ENCODE measurements at places on chromosomes 4 and X. TPM values are rescaled to one million over a fixed set of nuclear protein-coding genes. Genes with fewer than 3 reads are reported as not detected.

NEIL3 gene
- total RNA-seq, result 2.9 TPM

GLRA3 gene
- total RNA-seq, result 41.1 TPM

TCEAL6 gene
- 6.2 TPM for total RNA-seq

GIMD1 gene
- not detected for total RNA-seq

PLK4 gene
- total RNA-seq, result 11.5 TPM

CT83 gene
- not detected for total RNA-seq

ERAS gene
- total RNA-seq, result 0.22 TPM

- H3K4me3 ChIP-seq, result no peak overlapping the region
- H3K4me1 ChIP-seq, result no peaks in the 10 kb centered on the region
- H3K27ac ChIP-seq, result no peak overlapping the region
- H3K36me3 ChIP-seq, result no peaks in the 10 kb centered on the region
Measured at GRCh38 chr4:109947457-109947856, 34.8 kb downstream of the EGF start.

DNA sequence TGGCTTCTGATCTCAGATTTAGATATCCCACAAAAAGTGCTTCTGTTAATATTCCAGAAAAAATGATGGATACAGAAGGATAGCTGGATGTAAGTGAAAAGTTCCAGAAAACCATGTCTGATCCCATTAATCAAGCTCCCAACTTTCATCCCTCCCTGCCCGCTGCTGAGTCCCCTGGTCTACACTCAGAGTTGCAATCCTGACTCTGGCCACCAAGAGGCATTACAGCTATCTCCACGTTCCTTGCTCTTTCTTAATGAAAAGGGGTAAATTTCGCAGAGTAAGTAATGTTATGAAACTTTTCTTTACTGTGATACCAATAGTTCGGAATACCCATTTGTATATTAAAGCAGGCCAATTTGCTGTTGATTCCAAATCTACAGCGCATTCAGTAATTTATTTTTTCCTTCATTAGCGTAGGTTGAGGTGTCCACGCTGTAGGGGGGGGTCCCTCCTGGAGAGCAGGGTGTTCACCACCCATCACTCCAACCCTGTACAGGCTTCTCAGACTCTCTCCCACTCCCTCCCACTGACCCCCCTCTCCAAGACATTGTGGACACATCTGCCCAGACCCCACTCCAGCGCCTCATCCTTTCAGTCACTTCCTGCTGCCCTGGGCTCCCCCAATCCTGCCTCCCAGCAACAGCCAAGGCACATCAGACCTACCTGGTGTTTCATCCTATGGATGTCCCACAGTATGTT, 55.1 kb downstream of the RAB40A start:
- H3K4me1 ChIP-seq, result peaks cover 3% of the 10 kb centered on the region
- no peak for DNase-seq
- H3K27ac ChIP-seq, result no peak overlapping the region
- no peaks in the 10 kb centered on the region for H3K36me3 ChIP-seq
- peaks cover under 1% of the 10 kb centered on the region for H3K27me3 ChIP-seq

GRCh38 chrX:40100537-40101429, 3.0 kb upstream of the BCOR start:
- H3K4me1 ChIP-seq, result peaks cover 42% of the 10 kb centered on the region
- no peak overlapping the region for H3K27ac ChIP-seq
- DNase-seq, result no peak
- H3K4me3 ChIP-seq, result no peak overlapping the region
- peaks cover 3% of the 10 kb centered on the region for H3K36me3 ChIP-seq

DNA sequence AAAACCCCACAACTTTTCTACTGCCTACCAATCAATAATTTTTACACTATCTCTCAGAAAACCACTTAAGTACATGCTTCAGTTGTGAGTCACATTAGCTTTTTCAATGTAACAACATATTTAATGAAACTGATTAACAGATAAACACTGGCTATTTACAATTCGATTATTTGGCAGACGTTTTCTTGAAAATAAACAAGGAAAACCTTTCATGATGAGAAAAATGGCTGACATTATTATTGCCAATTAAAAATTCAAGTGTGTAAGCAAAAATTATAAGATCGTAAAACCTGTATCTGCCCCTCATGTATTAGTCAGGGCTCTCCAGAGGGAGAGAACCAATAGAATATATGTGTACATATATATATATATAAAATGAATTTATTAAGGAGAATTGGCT, 1555.5 kb upstream of the IGFBP7 start:
- H3K4me1 ChIP-seq, result no peaks in the 10 kb centered on the region
- no peaks in the 10 kb centered on the region for H3K36me3 ChIP-seq
- DNase-seq, result no peak
- no peaks in the 10 kb centered on the region for H3K27me3 ChIP-seq

- H3K4me3 ChIP-seq, result no peak overlapping the region
- H3K36me3 ChIP-seq, result no peaks in the 10 kb centered on the region
- no peak overlapping the region for H3K27ac ChIP-seq
- DNase-seq, result no peak
Measured at GRCh38 chr4:101596781-101597552, 193.6 kb upstream of the BANK1 start.

- DNase-seq, result no peak
- H3K27me3 ChIP-seq, result no peaks in the 10 kb centered on the region
- no peak overlapping the region for H3K27ac ChIP-seq
- no peak overlapping the region for H3K4me3 ChIP-seq
- no peaks in the 10 kb centered on the region for H3K4me1 ChIP-seq
Measured at GRCh38 chr4:91631335-91631734, 672.4 kb upstream of the GRID2 start.

DNA sequence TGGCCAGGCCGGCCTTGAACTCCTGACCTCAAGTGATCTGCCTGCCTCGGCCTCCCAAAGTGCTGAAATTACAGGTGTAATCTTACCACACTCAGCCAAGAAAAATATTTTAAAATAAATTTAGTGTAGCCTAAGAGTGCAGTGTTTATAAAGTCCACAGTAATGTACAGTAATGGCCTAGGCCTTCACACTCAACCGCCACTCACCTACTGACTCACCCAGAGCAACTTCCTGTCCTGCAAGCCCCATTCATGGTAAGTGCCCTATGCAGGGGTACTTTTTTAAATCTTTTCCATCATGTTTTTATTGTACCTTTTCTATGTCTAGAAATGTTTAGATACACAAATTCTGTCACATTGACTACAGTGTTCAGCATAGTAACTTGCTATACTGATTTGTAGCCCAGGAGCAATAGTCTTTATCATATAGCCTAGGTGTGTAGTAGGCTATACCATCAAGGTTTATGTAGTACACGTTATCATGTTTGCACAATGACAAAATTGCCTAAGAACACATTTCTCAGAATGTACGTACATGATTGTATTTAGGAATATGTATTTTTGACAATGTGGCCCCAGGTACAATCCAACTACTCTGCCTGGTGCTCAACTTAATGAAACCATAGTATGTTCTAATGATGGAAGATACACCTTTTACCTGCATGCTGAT, 455.2 kb downstream of the PCDH7 start:
- H3K27me3 ChIP-seq, result no peaks in the 10 kb centered on the region
- no peak overlapping the region for H3K27ac ChIP-seq
- no peak overlapping the region for H3K4me3 ChIP-seq
- no peaks in the 10 kb centered on the region for H3K36me3 ChIP-seq

GRCh38 chr4:97279391-97279790, 863.9 kb downstream of the STPG2 start:
- no peak overlapping the region for H3K27ac ChIP-seq
- no peaks in the 10 kb centered on the region for H3K27me3 ChIP-seq
- no peaks in the 10 kb centered on the region for H3K4me1 ChIP-seq

DNA sequence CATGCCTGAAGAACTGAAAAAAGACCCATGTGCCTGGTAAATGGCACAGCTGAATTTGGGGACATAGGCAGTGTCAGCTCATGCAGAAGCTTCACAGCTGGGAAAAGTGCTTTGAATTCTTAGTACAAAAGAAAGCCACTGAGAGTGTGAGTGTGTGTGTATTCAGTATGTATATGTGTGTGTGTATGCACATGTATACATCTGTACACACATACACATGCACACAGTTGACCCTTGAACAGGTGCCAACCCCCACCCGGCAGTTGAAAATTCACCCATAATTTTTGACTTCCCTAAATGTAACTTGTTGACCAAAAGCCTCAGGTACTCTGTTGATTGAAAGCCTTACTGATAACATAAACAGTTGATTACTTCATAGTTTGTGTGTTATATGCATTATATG, 49.5 kb upstream of the ENPP6 start:
- no peaks in the 10 kb centered on the region for H3K4me1 ChIP-seq
- DNase-seq, result no peak
- no peaks in the 10 kb centered on the region for H3K36me3 ChIP-seq
- H3K27ac ChIP-seq, result no peak overlapping the region

DNA sequence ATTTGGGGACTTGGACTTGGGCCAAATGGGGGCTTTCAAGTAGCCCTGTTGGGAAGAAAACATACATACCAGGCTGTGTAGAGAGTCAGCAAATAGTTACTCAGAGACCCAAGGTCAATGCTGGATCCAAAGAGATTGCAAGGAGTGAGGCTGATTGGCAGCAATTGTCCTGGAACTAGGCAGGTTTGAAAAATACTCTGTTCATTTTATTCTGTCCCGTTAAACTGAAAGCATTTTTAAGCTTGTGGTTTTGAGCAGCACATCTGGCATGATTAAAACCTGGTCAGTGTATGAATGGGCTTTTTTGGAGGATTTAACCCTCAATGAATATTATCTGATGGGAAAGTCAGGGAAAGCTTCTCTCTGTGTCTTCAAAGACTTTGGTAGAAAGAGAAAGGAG, 294.3 kb upstream of the BOD1L1 start:
- no peak overlapping the region for H3K27ac ChIP-seq
- H3K4me3 ChIP-seq, result no peak overlapping the region
- no peak for DNase-seq
- H3K4me1 ChIP-seq, result peaks cover 3% of the 10 kb centered on the region
- H3K36me3 ChIP-seq, result no peaks in the 10 kb centered on the region

DNA sequence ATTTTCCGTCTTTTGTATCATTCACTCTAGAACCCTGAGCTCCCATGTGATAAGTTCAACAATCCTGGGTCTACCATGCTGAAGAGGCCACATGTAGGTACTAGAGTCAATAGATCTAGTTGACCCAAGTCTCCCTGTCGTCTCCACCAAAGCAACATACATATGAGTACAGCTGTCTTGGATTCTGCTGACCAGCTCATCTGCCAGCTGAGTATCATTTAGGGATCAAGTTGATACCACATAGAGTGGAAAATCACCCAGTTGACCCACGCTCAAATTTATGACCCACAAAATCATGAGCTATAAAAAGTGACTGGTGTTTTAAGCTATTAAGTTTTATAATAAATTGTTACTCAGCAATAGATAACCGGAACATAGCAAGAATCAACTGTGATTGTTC, 61.8 kb downstream of the DMD start:
- no peak overlapping the region for H3K27ac ChIP-seq
- no peaks in the 10 kb centered on the region for H3K36me3 ChIP-seq
- no peaks in the 10 kb centered on the region for H3K27me3 ChIP-seq
- no peak for DNase-seq
- no peak overlapping the region for H3K4me3 ChIP-seq
- H3K4me1 ChIP-seq, result no peaks in the 10 kb centered on the region

- peaks cover 35% of the 10 kb centered on the region for H3K4me1 ChIP-seq
- no peaks in the 10 kb centered on the region for H3K36me3 ChIP-seq
- H3K27me3 ChIP-seq, result peaks cover 52% of the 10 kb centered on the region
- no peak overlapping the region for H3K4me3 ChIP-seq
Measured at GRCh38 chrX:39819921-39820849, 277.6 kb downstream of the BCOR start.

- H3K27me3 ChIP-seq, result peaks cover 2% of the 10 kb centered on the region
- no peaks in the 10 kb centered on the region for H3K36me3 ChIP-seq
- DNase-seq, result peak; percentile 41
- no peak overlapping the region for H3K4me3 ChIP-seq
Measured at GRCh38 chr4:128590034-128590740, 219.3 kb upstream of the JADE1 start.

- no peaks in the 10 kb centered on the region for H3K36me3 ChIP-seq
- H3K27ac ChIP-seq, result no peak overlapping the region
- DNase-seq, result peak; percentile 37
Measured at GRCh38 chrX:46791927-46792809, 33.2 kb upstream of the SLC9A7 start.

DNA sequence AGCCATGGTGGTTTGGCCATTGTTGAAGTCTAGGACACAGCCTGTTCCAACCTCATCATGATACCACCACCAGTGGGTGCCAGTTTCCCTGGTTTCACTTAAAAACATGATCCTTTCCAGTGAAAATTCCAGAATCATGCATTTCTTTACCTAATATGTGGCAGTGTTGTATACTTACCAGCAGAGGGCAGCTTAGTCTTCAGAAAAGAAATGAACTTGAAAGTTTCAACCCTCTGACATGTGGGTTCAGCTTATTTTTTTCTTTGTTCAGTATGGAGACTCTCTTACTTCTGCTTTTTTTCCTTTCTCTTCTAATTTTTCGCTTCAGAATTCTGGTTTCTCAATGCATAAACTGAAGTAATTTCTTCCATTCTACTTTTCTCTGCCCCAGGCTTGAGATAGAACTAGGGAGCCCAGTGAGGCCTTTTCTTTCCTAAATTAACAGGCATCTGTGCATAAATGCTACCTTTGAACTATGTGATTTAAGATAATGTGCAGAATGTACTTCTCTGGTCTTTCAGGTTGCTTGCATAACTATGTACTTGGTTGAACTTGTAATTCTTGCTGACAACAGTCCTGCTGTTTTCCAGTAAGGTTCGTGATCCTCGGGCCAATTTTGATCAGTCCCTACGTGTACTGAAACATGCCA, 10.7 kb downstream of the LIAS start:
- peak overlapping the region; percentile 41 for H3K27ac ChIP-seq
- H3K4me3 ChIP-seq, result no peak overlapping the region
- peaks cover 22% of the 10 kb centered on the region for H3K36me3 ChIP-seq
- peak; percentile 41 for DNase-seq
